ENCODE measurements at places on chromosomes 13 and 19. TPM values are rescaled to one million over a fixed set of nuclear protein-coding genes. Genes with fewer than 3 reads are reported as not detected.

Gene EXOC3L2
- 1.7 TPM for polyA plus RNA-seq

Gene CPT1C
- 1.9 TPM for polyA plus RNA-seq

- H3K4me1 ChIP-seq = no peaks in the 10 kb centered on the region
- no peak for DNase-seq
- no peak overlapping the region for H3K27ac ChIP-seq
- H3K27me3 ChIP-seq = no peaks in the 10 kb centered on the region
These were observed 33.2 kb downstream of the RNASEH2B start for GRCh38 chr13:50942630-50943311.

DNA sequence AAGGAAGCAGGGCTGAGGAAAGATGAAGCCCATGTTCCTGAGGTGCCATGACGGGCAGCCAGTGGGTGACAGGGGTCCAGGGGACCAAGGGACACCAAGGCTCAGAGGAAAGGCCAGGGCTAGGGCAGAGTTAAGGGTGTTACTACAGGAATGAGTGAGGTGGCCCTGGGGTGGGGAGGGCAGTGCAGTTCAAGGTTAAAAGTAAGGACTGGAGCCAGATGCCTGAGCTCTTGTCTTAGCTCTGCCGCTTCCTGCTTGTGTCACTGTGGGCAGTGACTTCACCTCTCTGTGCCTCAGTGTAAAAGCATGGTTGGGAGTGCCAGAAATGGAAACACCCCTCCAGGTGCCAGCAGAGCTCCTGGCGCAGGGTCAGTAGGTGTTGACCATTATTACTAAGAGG, 4.9 kb upstream of the ETV2 start:
- no peak for DNase-seq
- peaks cover 66% of the 10 kb centered on the region for H3K36me3 ChIP-seq

GRCh38 chr13:100707818-100708740, 33.5 kb upstream of the TMTC4 start:
- no peaks in the 10 kb centered on the region for H3K4me1 ChIP-seq
- H3K27ac ChIP-seq = no peak overlapping the region
- no peaks in the 10 kb centered on the region for H3K36me3 ChIP-seq
- H3K4me3 ChIP-seq = no peak overlapping the region

DNA sequence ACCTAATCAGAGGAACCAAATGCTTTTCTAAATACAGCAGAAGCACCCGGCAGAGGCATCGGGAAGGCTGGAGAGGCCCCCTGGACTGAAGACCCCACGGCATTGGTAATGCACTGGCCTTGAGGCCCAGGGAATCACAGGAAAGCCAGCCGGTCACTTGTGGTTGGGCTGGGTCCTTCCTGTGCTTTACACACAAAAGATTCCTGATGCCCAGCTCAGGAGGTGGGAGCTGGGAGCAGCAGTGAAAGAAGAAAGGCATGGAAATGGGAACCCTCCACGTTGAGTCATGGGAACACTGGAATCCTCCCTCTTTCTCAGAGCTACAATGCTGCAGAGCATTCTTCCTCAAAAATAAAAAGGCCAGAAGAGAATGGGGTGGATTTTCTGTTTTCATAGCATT, 126.4 kb downstream of the TNFRSF19 start:
- no peak for DNase-seq
- no peak overlapping the region for H3K27ac ChIP-seq
- no peaks in the 10 kb centered on the region for H3K36me3 ChIP-seq
- peaks cover 2% of the 10 kb centered on the region for H3K4me1 ChIP-seq
- H3K27me3 ChIP-seq = no peaks in the 10 kb centered on the region

DNA sequence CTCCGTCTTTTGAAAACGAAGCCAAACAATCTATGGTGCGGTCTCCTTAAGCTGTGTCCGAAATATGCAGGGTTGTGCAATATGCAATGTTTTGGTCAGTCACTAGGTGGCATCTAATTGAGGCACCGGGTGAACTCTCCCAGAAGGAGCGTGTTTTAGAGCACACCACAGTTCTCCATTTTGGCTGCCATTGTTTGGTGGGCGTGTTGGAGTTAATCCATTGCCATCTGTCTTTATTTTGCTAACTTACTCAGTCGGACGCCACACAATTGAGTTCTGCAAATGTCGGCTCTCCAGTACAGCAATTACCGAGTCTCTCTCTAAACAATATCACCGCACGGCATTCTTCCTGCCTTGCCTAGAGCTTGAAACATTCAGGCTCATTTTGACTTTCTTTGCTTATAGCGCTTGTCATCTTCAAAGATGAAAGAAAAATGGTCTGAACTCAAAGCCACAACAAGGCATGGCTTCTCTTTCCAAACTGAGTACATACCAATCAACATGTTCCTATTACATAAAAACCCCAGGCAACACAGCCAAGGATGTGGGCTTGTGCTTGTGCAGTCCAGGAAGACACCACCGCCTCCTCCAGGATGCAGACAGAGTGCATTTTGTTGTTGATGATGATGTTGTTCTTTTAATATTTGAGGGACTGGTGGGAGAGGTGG, 182.0 kb upstream of the SERP2 start:
- H3K27me3 ChIP-seq = no peaks in the 10 kb centered on the region
- H3K4me1 ChIP-seq = no peaks in the 10 kb centered on the region
- no peak overlapping the region for H3K27ac ChIP-seq

- no peaks in the 10 kb centered on the region for H3K27me3 ChIP-seq
- H3K27ac ChIP-seq = no peak overlapping the region
- no peak overlapping the region for H3K4me3 ChIP-seq
These were observed 16.0 kb upstream of the EIF3G start for GRCh38 chr19:10135551-10136334.

DNA sequence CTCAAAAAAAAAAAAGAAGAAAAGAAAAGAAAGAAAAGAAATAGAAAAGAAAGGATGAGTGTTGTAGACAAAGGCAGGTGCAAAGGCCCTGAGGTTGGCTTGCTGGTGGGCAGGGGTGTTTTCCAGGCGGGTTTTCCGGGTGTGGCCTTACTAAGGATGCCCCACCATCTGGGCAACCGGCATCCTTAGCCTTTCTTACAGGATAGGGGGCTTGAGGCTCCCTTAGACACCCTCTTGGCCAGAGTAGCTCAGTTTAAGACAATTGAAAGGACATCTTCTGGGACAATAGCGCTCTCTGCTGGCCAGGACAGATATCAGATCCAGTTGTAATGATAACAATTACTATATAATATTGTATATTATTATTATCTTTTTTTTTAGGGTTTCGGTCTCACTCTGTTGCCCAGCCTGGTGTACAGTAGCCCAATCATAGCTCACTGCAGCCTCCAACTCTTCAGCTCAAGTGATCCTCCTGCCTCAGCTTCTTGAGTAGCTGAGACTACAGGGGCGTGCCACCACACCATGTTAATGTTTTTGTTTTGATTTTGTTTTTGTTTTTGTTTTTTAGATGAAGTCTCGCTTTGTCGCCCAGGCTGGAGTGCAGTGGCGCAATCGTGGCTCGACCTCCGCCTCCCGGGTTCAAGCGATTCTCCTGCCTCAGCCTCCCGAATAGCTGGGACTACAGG, 1.4 kb upstream of the QTRT1 start:
- peaks cover 8% of the 10 kb centered on the region for H3K4me1 ChIP-seq
- no peak overlapping the region for H3K4me3 ChIP-seq
- peak; percentile 57 for DNase-seq
- H3K36me3 ChIP-seq = peaks cover 6% of the 10 kb centered on the region

All from small intestine (tissue), 16 donors.